SK-MEL-5 (cell line): ENCODE measurements at places on chromosomes 13 and 19. TPM values are rescaled to one million over a fixed set of nuclear protein-coding genes. Genes with fewer than 3 reads are reported as not detected.

The ACP7 gene
- total RNA-seq = 0.05 TPM in 1 of 2 replicates, not detected in the other

The ZNF808 gene
- 8.9 and 14.2 TPM in 2 replicates for total RNA-seq

The LAIR1 gene
- not detected in 2 replicates for total RNA-seq

The STAP2 gene
- total RNA-seq = 3.1 and 3.8 TPM in 2 replicates

The ZFP82 gene
- total RNA-seq = 3.6 and 3.9 TPM in 2 replicates

The BCL2L12 gene
- total RNA-seq = 3.1 and 5.3 TPM in 2 replicates

The MAB21L1 gene
- 2.0 and 2.4 TPM in 2 replicates for total RNA-seq

The GPR12 gene
- 0.13 TPM in 1 of 2 replicates, not detected in the other for total RNA-seq

The PSG7 gene
- total RNA-seq = not detected in 2 replicates

The CERS1 gene
- total RNA-seq = 10.5 and 12.0 TPM in 2 replicates

GRCh38 chr19:39251846-39252245, 3.2 kb upstream of the IFNL4 start:
- no peak for DNase-seq

DNA sequence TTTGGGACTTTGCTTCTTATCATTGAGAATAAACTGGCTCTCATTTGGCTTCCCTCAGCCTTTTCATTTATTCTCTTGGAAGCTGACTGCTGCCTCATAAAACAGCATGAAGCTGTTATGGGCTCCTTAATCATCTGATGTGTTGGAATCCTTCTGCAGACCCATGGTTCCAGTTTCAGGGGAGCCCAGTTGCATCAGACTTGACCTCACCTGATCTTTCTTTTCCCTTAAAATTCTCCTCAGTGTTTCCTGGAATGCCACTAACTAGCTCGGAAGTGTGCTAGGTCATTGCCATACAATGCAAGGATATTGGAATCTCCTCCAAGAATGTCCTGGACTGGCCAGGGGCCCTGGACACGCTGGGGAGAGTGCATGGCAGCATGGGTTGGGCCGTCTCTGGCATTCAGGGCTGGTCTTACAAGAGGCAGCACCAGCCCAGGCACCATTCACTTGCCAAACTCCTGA, 158.7 kb downstream of the FLT1 start:
- no peak for DNase-seq

- peak; percentile 87 for DNase-seq
Measured at GRCh38 chr19:42468273-42468796, 25.6 kb upstream of the CXCL17 start.

GRCh38 chr13:106355866-106356265, 179.6 kb downstream of the EFNB2 start:
- DNase-seq = peak; percentile 12

GRCh38 chr13:94218537-94218936, 260.9 kb downstream of the DCT start:
- no peak for DNase-seq

DNA sequence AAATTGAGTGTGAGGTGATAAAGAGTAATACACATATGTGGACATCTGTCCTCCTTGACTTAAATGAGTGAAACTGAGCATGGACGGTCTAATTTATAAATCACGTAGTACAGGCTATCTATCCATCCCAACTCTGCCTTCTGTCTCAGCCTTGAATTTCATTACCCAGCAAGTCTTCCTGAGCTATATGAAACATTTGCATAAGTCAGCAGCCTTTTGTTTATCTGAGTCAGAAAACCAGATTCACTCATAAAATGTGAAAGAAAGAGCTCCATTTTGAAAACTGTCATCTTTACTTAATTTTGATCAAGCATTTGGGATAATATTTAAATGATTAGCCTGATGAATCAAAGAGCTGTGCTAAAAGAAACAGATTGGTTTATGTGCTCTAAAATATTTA, 197.9 kb downstream of the LHFPL6 start:
- DNase-seq = no peak

GRCh38 chr19:4645718-4646117, 6.4 kb downstream of the TNFAIP8L1 start:
- DNase-seq = no peak

GRCh38 chr19:43555185-43555770, 20.0 kb downstream of the XRCC1 start:
- DNase-seq = peak; percentile 81

DNA sequence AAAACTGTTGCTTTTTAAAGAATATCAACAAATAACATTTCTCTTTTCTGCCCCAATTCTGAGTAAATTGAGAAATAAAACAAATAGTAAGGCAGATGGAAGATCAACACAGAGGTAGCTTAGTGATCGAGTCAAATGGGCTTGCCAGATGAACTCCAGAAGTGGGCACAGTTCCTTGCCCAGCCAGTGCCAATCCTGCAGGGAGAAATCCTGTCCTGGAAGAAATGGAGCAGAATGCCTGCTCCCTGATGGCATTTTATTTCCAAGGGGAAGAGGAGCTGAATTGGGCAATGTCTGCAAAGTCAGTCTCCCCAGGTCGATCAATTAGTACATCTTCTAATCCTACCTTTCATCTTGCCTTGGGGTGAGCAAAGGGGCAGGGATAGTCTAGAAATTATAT, 225.3 kb downstream of the NHLRC3 start:
- no peak for DNase-seq

- no peak for DNase-seq
Measured at GRCh38 chr13:73481886-73482445, 423.2 kb downstream of the KLF5 start.

DNA sequence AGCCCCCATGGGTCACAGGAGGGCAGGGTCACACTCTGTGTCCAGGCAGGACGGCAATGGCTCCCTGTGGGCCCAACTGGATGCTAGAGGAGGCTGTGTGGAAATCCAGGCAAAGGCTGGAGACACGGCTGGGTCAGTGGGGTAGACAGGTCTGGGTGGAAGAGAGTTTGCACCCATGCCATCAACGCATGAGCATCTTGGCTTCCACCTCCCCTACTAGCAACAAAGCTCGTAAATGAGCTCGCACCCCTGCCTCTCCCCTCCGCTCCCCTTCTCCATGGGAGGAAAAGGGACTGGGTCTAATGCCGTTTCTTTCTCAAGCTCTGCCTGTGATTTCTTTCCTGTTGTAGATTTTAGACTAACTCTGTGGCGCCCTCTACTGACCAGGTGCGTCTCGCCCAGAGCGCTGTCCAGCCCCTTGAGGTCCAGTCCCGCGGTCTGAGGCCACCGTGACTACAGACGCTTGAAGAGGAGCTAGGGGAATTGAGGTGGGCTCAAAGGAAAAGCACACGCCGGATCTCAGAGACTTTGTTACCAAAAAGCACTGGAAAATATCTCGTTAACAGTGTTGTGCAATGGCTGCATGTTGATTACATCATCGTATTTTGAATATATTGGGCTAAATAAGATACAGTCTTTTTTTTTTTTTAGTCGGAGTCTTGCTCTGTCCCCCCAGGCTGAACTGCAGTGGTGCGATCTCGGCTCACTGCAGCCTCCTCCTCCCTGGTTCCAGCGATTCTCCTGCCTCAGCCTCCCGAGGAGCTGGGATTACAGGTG, 50.7 kb upstream of the USP29 start:
- DNase-seq = peak; percentile 2

GRCh38 chr19:35397064-35397463, 26.2 kb downstream of the GPR42 start:
- no peak for DNase-seq

DNA sequence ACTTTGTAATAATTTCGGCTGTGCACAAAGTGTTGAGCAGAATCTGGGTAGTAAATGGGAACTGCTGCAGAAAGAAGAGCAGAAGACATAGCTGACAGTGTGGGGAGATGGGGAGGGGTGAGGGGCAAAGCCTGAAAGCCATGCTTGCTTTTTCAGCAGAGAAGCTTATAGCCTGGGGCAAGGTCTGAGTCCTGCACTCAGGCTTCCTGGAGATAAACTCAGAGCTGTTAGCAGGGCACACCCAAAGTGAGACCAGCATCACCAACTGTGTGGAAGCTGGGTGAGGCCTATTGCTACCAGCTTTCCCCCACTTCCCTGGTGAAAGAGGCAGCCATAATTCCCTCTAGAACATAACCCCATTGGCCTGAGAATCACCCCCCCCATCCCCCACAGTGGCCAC, 15.6 kb upstream of the LHFPL6 start:
- DNase-seq = no peak

DNA sequence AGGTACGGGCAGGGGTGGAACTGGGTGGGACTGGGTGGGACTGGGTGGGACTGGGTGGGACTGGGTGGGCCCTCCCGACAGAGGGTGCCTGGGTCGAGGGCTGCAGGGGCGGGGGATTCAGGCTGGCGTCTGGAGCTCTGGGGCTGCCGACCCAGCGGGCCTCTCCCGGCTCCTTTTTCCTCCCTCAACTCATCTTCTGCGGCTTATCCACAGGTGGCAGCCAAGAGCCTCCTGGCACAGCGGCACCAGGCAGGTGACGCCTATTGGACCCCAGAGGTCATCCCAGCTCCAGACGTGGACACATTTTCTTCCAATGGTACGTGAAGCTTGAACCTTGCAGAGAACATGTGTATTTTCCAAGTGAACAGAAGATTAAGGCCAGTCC, 533 bp downstream of the ZNF544 start:
- DNase-seq = no peak

- no peak for DNase-seq
Measured at GRCh38 chr13:110498327-110498726, 63.2 kb downstream of the RAB20 start.

DNA sequence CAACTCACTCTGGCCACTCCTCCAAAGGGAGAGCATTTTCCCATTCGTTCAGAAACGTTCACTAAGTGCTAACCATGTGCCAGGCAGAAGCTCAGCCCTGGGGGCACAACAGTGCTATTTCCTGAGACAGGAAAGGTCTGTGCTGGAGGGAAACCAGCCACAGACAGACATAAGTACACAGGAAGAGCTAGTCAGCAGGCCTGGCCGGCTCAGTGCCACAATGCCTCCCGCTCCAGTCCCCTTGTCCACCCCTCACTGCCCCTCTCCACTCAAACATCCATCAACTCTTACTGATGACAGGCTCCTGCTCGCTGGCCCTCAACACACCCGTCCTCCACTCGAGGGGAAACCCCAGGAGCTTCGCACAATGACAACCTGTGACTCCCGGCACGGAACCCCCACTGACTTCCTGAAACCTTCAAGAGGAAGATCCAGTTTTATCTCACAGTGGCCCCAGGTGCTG, 11.3 kb upstream of the PLA2G4C start:
- peak; percentile 96 for DNase-seq
